Hematopoietic multipotent progenitor cell treated with erythropoietin and hydrocortisone succinate and interleukin-3 and kit ligand, for 8 days (in vitro differentiated cells): ENCODE measurements at places on chromosomes 7 and 10.

DNA sequence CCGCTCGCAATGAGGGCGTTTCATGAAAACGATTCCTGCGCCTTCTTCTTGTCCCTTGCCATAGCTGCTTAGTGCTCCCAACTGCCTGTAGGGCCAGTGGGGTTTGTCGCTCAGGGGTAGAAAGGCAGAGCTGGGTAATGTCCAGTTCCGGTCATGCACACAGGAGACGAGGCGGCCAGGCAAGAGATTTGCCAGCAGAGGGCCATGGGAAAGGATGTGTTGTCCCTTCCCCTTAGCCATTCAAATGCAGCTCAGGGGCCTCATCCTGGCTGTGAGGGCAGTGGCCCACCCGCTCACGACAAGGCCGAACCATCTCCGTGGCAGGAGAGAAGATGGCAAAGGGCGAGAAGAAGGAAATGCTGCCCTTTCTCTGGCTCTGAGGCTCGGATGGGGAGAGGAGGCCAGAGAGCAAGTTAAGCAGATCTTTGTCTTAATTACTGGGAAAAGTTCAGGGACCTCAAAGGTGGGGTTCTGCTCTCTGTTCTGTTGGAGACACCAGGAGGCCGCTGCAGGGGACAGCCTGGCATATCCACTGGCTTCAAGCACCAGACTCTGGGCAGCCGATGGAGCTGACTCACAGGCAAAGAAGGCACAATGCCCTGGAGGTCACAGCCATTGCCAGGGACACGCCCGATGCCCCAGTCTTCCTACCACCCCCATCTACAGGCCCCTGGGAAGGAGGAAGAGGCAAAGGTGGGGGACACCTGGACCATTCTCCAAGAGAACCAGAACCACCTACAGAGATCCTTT, 534.8 kb upstream of the MGMT start:
- no peak for DNase-seq

DNA sequence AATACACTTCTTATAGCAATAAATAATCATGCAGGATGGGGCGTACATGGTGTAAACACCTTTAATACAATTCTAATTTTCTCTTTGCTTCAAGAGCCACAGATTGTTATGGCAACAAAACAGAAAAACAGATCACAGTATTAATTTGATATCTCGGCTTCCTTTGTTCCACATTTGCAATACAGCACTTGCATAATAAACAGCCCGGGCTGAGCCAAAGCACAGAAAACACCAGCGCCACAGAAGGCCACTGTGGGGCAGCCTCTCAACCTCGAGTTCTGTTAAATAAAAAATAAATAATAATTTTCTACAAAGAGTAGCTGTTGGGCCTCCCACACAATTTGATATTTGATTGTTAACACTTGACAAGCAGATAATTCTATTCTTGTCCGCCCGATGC, 255.9 kb downstream of the USP6NL start:
- no peak for DNase-seq

DNA sequence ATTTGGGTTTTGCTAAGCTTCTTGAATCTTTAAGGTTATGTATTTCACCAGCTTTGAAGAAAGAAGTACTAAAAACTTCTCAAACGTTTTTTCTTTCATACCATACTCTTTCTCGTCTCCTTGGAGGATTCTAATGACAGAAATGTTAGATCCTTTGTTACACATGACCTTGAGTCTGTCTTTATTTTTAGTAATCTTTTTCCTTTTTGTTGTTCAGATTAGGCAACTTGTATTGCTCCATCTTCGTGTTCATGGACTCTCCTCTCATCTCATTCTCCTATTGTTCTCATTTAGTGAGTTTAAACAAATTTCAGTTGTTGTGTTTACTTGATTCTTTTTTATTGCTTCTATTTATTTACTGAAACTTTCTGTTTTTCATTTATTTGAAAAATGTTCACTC, 73.7 kb downstream of the WDFY4 start:
- no peak for DNase-seq

- no peak for DNase-seq
Measured at GRCh38 chr7:25289518-25289917, 61.2 kb upstream of the NPVF start.

- no peak for DNase-seq
Measured at GRCh38 chr10:22599048-22599561, 115.3 kb downstream of the PIP4K2A start.

GRCh38 chr10:21289271-21289670, 236.2 kb downstream of the SKIDA1 start:
- no peak for DNase-seq

DNA sequence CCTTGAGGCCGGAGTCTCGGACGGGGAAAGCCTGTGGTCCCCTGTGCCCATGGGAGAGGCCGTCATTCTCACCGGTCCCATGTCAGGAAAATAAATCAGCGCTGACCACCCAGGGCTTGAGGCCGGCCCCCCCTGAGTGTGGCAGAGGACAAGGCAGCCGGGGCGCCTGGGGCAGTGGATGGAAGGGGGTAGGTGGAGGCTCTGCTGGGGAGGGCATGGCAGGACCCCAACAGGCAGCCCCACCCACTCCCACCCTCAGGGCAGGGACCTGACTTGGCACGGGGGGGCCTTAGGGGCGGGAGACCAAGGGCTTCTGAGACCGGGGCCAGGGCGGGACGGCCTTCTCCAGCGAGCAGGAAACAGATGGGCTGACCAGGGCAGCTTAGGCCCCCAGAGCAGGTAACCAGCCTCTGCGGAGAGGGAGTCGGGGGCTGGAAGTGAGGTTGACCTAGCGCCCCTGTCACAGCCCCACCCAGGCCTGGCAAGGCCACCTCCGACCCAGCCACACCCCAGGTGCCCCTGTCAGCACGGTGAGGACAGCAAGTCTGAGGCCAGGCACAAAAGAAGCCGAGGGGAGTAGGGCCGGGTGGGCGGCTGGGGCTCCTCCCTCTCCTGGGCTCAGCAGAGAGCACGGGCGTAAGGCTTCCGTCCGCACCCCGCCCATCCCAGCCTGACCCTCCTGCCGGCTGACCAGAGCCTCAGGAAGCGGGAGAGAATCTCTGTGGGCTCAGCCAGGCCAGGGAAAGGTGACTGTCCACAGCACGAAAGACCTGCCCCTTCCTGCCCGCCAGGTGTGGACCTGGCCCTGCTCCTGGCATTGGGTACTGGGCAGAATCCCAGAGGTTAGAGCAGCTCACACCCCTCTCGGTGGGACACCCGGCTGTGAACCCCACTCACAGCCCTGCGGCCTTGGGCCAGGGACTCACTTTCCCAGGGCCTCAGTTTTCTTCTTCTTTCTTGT, 87.4 kb downstream of the FOXL3 start:
- DNase-seq = no peak

DNA sequence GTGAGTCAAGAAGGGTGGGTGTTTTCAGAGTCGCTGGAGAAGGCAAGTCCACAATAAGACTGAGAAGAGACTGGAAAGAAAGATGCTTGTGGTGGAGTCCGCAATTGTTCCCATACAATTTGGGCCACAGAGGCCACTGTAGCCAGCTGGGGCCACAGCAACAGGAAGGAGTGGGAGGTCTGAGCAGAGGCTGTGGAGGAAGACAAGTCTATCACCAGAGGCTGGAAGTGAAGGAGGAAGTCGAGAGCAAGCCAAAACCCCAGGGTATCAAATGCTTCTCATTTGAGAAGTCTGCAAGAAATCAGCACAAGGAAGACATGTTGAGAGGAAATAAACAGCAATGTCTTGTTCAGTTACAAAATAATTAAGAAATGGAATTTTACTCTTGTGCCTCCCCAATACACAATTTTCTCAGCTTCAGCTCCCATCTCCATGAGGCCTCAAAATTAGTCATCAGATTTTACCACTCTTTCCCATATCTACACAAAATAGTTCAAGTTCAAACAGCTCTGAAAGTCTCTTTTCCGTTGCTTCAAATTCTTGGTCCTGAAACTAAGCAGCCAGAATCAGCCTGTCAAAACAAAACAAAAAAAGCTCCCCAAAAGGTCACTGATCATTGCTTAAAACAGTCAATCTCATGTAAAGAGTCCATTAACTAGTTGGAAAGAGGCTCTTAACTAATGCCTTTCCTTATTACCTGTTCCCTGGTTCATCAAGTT, 31.6 kb downstream of the SLC16A12 start:
- DNase-seq = no peak

DNA sequence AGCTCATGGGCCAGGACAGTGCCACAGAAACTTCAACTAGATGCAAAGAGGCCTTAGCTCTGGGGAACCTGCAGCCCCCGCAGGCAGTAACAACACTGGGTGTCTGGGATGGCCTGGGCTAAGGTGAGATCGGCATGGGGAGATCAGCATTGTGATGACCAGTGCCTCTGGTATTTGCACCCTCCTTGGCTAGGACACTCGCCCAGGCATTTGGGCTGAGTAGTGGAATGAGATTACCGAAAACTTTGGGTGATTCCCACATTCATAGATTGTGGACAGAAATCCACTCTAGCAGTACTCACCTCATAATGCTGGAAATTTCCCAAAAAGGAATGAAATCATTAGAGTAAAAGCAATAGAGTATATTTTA, 70.6 kb upstream of the ZMIZ2 start:
- no peak for DNase-seq

GRCh38 chr7:123761729-123762128, 12.9 kb upstream of the WASL start:
- no peak for DNase-seq

- no peak for DNase-seq
Measured at GRCh38 chr7:103704701-103705100, 258.7 kb upstream of the SLC26A5 start.

DNA sequence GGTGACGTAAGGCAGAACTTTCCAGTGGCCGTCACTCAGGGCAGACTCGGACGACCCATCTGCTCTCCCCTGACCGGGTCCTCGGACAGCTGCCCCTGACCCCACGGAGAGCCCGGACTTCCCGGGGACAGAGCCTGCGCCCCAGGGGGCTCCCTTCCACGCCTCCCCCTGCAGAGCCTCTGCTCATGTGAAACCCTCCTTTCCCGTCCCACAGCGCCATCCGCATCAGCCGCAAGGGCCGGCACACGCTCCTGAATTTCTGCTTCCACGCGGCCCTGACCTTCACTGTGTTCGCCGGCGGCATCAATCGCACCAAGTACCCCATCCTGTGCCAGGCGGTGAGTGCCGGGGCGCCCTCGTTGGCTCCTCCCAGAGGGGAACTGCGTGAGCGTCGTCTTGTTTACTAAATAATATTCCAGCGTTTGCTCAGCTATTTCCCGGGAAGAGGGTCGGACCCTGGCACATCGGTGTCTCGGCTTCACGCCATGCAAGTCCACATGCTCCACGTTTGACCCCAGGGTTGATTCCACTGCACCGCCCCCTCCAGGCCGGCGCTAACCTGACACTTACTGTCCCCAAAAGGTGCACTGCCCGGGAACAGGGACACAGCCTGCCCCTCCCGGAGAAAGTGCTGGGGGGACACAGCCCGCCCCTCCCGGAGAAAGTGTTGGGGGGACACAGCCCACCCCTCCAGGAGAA, 10.9 kb downstream of the ADGRA1 start:
- no peak for DNase-seq

GRCh38 chr10:58531084-58531695, 18.5 kb downstream of the BICC1 start:
- peak; percentile 49 for DNase-seq

- DNase-seq = no peak
Measured at GRCh38 chr7:95594185-95594584, 2.1 kb downstream of the PDK4 start.

DNA sequence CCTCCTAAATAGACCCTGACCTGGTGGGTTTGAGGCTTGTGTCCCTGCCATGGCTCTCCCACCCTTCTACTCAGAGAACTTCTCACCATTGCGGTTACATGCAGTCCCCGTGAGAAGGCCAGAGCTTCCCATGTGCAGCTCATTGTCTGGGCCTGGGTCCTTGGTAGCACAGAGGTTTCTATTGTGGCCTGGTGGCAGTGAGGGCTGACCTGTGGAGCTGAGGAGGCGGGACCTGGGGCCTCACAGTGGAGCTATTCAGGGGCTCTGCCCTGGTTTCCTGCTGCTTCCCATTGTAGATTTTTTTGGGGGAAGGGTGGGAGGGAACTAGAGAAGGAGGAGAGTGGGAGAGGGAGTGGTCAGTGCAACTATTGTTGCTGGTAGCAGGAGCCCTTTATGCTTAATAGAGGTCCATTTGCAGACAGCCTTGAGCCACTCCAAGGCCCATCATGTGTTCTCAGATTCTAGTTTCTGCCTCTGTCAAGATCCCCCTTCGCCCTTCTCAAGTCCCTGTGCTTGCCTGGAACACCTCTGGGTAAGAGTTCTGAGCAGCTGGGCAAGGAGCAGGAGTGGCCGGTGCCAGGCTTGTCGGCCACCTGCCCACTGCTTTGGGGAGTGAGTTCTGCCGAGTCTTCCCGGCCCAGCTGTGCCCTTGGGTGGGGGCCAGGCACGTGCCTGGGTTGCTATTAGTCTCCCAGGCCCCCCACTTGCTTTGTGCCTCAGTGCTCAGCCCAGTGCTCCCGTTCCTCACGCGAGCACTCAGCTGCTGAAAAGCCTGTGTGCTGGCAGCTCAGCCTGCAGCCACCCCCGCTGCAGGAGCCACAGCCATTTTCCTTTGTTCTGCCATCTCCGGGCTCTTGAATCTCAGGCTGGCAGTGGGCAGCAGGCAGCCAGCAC, 10.7 kb downstream of the TSPAN14 start:
- no peak for DNase-seq

DNA sequence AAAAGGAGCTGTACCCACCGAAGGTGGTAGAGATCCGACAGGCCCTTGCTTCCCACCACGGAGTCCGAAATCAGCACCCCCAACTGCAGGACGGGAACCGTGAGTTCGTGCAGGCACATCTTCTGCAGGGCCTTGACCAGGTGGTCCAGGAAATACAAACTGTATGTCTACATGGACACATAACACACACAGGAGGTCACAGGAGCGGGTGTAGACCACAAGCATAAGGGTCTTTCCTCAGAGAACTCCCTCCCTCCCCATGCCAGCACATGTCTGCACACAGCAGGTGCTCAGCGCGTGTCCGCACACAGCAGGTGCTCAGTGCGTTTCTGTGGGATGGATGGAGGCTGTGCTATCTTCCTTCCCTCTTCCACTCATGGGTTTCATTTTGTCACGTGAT, 69.7 kb downstream of the CFAP46 start:
- no peak for DNase-seq

- DNase-seq = no peak
Measured at GRCh38 chr7:80842022-80842790, 76.6 kb downstream of the SEMA3C start.

- DNase-seq = peak; percentile 87
Measured at GRCh38 chr10:13717936-13718772, 131.4 kb downstream of the PRPF18 start.

- DNase-seq = peak; percentile 80
Measured at GRCh38 chr7:105353752-105354328, 34.9 kb downstream of the SRPK2 start.

GRCh38 chr7:134365341-134366054, 48.8 kb upstream of the SLC35B4 start:
- no peak for DNase-seq

DNA sequence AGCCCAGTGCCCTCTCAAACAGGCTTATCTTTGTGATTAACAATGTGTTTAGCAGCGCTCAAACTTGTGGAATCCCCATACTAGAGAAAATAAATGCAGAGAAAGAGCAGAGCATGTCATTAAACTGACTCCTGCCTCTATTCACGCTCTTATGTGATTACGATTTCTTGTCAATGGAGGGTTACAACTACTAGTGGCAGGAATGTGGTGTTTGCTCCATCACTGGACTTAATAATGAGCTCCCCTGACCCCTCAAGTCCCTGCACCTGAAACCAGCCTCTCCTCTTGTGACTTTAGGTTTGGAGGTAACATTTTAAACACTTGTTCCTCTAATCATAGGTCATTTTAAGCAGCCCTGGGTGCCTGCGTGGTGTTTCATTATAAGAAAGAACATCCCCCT, 121.9 kb downstream of the PLPP4 start:
- no peak for DNase-seq
